EL (cell line): ENCODE measurements at places on chromosomes 5 and 9.
A peak's percentile ranks its signal among the peaks of the same experiment; 100 is the strongest.

- peak; percentile 76 for DNase-seq
Measured at GRCh38 chr5:74517700-74518099, 122.8 kb downstream of the ENC1 start.

DNA sequence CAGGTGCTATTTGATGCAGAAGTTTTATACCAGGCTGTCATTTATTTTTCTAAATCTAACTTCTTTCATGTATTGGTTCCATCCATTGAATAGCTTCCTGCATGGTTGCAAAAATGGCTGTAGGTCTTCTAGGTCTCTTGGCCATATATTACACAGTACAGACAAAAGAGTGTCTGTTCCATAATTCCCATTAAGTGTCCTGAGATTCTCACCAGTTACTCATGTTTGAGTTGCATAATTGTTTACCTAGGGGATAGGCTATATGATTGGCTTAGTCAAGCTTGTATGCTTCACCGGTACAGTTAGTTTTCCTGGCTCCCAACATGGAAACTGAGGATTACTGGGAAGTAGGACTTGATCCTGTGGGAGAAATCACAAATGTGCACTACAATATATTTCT, 399.4 kb upstream of the NUDT12 start:
- DNase-seq: no peak

DNA sequence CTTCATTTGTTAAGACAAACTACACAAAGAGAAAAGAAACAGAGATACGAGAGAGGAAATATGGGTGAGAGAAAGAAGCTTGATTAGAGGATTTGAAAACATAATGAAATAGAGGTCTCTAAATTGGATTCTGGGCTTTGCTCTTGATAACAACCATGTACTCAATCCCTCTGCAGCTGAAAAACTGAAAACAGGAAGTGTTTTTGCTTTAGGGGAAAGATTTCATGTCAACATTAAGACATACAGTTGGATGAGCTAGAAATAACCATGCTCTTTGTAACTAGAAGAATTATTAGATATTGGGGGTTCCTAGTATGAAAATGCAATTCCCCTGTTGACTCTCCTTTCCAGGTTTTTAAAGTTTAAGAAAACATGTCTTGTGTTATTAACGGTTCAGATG, 21.9 kb downstream of the CRHBP start:
- DNase-seq: no peak

DNA sequence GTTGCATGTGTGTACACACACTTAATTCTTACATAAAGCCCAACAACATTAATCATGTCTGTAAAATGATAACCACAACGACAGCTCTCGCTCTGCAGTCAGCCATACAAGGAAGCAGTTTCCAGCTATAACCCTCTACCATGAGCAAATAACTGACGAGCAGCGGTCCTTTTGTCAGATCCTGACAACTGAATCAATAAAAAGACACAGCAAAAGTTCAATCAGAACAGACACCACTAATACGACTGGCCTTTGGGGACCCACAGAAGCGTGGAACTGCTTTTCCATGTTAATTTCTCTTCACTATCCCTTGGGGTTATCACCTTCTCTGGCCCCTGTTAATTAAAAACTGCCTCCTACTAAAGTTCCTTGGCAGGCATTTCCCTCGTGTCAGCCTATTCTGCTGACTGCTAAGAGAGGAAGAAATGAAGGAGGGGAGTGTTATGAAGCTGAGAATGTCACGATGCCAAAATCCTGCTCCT, 722.8 kb upstream of the GRAMD2B start:
- no peak for DNase-seq

DNA sequence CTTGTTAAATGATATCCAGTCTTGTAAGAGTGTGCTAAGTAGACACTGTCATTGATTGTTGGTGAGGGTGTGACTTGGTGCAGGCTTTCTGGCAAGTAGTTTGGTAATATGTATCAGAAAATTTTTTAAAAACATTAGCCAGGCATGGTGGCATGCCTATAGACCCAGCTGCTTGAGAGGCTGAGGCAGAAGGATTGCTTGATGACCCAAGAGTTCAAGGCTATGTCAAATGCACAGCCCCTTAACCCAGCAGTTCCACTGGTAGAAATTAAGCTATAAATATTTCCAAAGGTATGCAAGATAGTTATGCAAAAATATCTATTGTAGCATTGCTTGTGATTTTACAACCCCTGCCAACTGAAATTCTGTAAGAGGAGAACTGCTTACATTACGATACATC, 24.2 kb downstream of the ZBTB43 start:
- DNase-seq: no peak

- peak; percentile 88 for DNase-seq
Measured at GRCh38 chr9:69122549-69123141, 51.4 kb upstream of the TJP2 start.

- DNase-seq: no peak
Measured at GRCh38 chr5:139381837-139382761, 998 bp downstream of the SLC23A1 start.

DNA sequence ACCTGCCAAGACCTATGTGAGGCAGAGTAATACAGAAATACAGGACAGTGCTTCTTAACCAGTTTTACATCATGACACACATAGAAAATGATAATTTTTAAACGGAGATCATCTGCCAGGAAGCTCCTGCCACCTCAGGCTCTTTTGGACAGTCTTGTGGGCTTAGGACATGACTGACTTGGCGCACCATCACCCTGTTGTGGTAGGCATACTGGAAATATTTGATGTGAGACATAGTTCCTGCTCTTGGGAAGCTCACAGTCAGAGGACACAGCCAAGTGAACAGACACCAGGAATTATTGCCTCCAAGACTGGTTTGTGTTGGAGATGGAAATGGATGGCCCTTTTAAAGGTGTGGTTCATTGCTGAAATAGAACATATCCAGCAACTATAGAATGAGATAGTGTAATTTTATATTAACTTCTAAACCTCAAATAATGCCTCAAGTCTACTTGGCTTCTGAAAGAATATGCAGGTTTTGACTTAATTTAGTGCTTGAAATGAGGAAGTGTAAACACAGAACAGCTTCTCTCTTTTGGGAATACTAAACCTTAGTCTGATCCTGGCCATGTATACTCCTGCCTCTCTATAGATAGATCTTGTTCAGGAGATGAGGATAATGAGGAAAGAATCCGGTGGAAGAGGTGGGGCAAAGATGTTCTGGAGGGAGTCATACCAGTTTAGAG, 19.7 kb downstream of the CPEB4 start:
- peak; percentile 55 for DNase-seq
